ENCODE measurements at places on chromosomes 3 and 15.

DNA sequence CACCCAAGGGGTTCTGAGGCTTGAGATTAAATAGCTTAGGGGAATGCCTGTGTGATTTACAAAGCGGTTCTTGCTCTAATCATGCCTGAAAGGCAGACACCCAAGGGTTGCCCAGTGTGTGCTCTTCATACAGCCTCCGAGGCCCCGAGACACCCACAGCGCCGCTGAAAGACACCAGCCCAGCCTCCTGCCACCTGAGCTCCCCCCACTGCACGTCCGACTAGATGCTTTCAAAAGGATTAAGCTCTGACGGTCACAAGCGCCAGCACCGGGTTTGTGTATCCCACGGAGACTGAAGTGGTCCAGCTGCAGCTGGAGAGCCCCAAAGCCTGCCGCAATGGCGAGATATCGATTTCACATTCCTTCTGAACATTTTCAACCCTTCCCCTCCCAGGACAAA lies 50.3 kb downstream of the SPATA12 start:
- no peak for DNase-seq

DNA sequence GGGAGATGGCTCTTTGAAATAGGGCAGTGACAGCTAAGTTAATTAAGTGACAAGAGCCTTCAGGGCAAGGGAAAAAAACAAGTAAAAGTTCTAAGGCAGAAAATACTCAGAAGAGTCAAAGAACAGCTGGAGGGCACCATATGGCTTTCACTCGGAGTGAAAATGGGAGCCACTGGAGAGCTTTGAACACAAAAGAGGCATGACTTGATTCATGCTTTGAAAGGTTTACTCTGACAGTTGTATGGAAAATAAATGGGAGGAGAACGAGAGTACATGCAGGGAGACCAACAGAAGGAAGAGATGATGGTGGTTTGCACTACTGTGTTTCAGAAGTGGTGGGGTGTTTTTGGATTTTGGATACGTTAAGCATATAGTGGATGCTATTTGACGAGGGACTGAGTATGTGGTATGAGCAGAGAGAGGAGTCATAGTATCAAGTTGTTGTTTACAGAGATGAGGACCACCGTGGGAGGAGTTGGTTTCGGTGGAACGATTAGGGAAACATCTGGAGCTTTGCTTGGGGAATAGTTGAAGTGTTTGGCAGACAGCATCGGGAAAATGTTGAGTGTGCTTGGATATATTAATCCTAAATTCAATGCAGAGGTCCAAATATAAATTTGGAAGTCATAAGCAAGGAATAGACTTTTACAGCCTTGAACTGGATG lies 411.5 kb downstream of the GABRG3 start:
- no peak for DNase-seq

DNA sequence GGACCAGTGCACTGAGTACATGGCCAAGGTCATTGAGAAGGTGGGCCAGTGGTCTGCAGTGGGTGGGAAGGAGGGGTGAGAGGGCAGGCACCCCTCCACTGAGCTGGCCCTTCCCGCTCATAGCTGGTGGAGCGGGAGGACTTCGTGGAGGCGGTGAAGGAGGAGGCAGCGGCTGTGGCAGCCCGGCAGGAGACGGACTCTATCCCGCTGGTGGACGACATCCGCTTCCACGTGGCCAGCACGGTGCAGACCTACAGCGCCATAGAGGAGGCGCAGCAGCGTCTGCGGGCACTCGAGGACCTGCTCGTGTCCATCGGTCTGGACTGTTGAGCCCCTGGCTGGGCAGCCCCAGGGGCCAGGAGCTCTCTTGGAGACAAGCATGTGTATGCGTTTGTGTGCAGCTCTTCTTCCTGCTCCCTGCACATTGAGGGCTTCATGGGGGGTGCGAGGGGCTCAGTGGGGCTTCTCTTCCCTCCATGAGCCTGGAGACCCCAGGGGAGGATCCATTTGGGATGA lies 7.5 kb downstream of the ABTB1 start:
- DNase-seq, result peak; percentile 14

DNA sequence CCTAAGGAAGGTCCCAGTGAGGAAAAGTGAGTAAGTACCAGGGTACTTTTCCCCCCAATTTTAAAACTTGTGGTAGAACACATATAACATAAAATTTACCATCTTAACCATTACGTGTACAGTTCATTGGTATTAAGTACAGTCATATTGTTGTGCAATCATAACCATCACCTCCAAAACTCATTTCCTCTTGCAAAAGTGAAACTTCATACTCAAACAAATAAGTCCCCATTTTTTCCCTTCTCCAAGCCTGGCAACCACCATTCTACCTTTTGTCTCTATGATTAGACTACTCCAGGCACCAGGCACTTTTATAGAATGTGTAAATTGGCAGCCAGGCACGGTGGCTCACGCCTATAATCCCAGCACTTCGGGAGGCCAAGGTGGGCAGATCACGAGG lies 12.2 kb downstream of the PRC1 start:
- DNase-seq, result no peak

- no peak for DNase-seq
These were observed 27.1 kb downstream of the IQCH start for GRCh38 chr15:67281714-67282113.

DNA sequence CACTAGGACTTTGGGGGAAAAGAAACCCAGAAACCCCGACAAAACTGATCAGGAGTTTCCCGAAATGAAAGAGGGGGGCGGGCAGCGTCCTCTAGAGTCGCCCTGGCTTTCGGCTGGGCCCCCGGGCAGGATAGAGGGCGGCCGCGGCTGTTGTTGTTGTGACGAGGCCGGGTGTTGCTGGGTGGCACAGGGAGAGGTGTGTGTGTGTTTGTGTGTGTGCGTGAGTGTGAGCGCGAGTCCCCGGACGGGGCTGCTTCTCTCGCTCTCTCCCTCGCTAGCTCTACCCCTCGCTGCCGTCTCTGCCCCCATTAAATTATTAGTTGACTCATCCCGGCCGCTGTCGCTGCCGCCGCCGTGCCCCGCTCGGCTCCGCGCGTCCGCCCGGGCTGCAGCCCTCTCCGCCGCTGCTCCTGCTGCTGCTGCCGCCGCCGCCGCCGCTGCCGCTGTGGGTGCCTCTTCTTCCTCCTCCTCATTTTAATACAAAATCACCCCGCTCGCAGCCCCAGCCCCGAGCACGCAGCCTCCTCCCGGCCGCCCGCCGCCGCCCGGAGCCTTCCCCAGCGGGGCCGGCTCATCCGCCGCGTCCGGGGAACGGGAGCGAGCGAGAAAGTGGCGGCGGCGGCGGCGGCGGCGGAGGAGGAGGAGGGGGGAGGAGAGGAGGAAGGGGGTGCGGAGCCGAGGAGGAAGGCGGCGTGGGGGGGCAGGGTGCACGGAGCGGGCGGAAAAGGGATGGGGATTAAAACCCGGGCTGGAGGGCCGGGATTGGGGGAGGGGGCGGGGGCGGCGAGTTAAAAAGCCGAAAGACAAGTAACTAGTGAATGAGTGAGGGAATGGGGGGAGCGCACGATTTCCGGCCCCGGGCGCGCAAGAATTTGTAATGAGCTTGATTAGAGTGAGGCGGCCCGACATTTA lies at the start of gene SATB1:
Gene SATB1 (minus strand): TSS at position 611 of the 912 bp plus-strand sequence. CDS start 4,372 bp downstream, outside the sequence.
- peak; percentile 79 for DNase-seq

GRCh38 chr3:160169139-160169976 lies 55.9 kb upstream of the C3orf80 start:
- DNase-seq, result no peak

DNA sequence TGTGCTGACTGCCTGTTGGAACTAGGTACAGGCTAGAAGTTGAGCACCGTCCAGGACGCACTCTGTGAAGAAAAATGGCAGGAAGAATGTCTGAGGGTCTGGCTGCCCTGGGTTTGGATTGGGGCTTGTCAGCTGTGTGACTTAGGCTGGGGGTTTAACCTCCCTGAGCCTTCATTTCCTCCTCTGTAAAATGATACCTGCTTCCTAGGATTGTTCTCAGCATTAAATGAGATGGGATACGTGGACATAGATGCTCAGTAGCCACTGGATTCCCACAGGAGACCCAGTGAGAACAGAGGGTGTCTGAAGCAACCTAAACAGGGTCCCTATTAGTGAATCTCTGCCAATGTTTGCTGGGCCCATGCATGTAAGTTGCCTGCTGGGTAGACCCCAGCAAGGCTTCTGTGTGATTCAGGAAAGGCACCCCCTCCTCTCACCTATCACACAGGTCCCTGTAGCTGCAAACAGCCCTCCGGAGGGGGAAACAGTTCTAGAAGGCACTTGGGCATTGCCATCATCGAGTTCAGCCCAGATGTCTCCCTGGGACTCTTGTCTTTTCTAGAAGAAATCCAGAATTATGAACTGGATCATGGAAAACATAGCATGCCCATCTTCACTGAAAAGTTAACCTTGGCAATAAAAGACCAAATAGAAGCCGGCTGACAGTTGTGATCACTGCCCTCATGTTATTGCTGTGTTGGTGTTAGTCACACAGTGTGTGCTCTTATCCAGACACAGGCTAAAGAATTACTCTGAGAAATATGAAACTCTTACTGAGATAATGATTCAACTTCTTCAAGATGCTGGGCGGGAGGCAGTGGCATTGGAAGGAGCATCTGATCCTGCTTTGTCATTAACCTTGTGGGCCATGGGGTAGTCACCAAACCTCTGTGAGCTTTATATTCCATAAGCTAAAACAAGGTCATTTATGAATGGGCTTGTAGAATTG lies 64.5 kb downstream of the SMAD6 start:
- DNase-seq, result no peak

DNA sequence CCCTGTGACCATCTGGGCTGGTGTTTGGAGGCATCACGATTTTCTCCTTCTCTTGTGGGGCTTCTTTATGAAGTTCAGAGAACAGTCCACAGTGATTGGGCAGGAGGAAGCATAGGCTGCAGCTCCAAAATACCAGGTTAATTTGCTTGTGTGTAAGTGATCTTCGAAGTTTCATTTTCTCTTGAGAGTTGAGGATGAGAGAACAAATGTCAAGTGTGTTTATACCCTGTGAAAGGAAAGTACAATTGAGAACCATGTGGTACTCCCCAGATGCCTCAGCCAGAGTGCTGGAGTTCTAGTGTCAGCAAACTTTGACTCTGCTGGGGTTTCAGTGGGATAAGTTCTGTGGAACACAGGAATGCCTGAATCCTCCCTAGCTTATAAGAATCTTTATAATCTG lies 357.1 kb upstream of the CFAP20DC start:
- DNase-seq, result no peak

- no peak for DNase-seq
These were observed 72.8 kb downstream of the CD200R1L start for GRCh38 chr3:112773864-112774263.

DNA sequence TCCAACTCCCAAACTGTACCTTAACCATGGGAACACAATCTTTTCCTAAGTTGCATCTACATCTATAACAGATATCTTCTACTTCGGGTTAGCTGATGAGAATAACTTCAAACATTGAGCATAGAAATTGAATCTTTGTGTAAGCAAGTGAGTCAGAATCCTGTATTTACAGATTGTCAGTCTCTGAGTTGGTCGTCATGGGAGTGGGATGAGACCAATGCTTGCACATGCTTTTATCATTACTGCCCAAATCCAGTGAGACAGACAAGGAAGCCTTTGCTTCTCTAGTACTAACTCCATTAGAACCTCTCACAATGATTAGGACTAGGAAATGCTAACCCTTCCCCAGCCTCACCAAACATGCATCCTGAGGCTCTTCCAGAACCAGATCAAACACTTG lies 587.1 kb upstream of the ZNF717 start:
- no peak for DNase-seq

- DNase-seq, result no peak
These were observed 86.1 kb downstream of the PLCH1 start for GRCh38 chr3:155658671-155659261.

- no peak for DNase-seq
These were observed 369.0 kb downstream of the SV2B start for GRCh38 chr15:91468871-91469580.

DNA sequence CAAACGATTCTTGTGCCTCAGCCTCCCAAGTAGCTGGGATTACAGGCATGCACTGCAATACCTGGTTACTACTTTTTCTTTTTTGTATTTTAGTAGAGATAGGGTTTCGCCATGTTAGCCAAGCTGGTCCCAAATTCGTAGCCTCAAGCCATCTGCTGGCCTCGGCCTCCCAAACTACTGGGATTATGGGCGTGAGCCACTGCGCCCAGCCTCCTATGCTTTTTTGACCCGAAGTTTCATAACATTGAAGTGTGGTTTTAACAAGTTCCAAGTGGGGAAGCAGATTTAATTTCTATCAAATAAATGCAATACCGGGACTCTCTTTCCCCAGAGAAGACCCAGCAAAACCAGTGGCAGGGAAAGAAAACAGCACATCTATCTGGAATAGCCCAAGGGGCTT lies 13.7 kb downstream of the SH3BP5 start:
- DNase-seq, result no peak

DNA sequence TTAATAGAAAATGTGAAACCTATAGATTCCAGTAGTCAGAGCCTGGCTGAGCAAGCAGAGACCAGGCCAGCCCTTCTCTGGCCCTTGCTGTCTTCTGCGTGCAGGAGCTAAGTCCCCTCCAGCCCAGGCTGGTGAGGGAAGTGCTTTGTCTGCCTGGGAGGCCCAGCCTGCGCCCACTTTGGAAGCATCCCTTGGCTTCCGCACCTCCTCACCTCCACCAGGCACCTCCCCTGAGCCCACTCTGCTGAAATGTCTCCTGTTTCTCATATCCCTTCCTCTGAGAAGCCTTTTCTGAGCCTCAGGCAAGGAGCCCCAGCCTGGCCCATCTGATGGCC lies 45.3 kb downstream of the ALDH1L1 start:
- DNase-seq, result peak; percentile 11

DNA sequence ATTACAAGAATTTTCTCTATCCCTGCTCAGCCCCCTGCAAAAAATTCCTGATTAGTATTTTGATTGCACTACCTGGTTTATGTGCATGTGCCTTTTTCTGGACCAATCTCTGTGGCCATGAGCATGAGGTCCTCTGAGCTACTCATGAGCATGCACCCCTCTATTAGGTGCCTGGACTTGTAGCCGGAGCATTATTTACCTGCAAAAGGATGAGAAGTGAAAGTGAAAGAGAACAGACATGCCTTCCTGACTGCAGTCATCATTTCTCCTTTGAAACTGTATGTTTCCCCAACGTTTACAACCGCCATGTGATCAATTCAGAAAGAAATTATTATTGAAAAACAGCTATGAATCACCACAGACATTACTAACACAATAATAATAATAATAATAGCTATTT lies 1008.8 kb downstream of the ROBO2 start:
- no peak for DNase-seq

Measured in uterus (tissue), 4 donors.